Stimulated activated CD4-positive, alpha-beta T cell treated with anti-CD3 and anti-CD28 coated beads, Interleukin-12 subunit alpha, Interleukin-12 subunit beta, amount 100 ng/mL, for 4 hours (primary cell): ENCODE measurements at places on chromosomes 5 and 9.

DNA sequence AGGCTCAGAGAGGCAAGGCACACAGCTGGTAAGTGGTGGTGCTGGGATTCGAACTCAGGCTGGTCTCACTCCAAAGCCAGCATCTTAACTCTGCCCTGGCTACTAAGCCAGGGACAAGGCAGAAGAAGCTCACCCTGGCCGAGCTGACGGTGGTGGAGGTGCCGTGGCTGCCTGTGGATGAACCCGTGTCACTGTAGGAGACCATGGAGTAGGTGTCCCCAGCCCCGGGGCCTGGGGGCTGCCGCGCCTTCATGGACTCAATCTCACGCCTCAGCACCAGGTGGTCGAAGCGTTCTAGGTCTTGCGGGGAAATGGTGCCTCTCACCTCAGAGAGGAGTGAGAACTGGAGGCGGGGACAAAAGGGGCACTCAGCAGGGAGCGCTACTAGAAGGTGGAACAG is 35.4 kb upstream of the AKNA start:
- no peak for DNase-seq

DNA sequence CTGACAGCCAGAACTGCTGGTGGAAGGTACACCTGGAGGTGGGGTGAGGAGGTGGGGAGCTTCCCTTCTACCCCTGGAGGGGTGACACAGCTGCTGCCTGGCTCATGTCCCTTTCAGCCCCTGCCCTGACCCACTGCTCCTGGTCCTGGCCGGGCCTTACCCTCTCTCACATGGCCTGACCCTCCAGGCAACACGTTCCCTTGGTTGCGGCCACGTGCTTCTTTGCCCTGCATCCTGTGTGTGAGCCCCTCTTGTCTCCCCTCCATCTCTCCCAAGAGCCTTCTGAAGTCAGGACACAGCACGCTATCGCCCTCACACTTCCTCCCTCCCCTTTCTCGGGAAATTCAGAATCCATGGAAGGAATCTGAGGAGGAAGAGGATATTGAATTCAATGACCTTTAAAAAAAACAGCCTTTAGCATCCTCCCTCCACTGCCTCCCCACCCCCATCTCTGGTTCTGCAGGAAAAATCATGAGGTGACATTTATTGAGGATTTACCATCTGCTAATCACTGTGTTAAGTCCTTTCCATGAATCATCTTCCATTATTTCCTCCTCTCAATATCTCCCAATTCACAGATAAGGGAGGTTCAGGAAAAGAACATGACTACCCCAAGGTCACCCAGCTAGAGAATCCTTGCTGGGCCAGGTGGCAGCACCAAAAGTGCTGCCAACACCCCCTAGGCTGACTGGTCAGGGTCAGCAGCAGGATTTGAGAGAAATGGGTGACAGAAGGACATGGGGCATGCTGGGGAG is 8.3 kb downstream of the AQP3 start:
- DNase-seq = no peak

DNA sequence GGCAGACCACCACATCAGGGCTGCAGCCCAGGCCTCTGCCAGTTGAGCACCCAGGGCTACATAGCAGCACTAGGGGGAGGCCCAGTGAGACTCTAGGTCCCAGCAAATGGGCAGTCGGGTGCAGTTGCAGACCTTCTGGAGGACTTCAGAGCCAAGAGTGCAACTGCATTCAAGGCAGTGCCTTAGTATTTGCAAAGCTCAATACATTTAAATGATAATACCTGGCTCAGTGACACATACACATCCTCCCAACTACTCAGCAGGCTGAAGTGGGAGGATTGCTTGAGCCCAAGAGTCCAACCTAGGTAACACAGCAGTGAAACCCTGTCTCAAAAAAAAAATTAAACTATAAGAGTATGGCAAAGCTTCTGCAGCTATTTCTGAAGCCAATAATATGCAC is 38.6 kb upstream of the TMOD1 start:
- no peak for DNase-seq

- peak; percentile 15 for DNase-seq
Observed at GRCh38 chr5:18745988-18746615, 1111.8 kb downstream of the TAF11L14 start.

DNA sequence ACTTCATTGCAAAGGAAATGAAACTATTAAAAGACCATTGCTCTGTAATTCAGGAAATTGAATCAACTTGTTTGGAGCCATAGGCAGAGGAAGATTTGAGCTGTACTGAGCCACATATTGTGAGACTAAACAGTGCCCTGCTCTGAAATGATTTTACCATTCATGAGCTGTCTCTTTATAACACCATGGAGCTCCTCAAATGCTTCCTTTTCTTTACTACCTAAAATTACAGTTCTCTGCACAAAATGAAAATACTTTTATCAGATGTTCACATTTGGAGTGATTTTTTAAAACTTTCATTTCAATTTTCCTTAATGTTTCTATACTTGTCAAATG is 97.9 kb downstream of the NLN start:
- DNase-seq = no peak
